Activated T-cell treated with anti-CD3 and anti-CD28 coated beads, Interleukin-2, amount 50 U/mL, for 72 hours (primary cell): ENCODE measurements at places on chromosomes 4 and X.

DNA sequence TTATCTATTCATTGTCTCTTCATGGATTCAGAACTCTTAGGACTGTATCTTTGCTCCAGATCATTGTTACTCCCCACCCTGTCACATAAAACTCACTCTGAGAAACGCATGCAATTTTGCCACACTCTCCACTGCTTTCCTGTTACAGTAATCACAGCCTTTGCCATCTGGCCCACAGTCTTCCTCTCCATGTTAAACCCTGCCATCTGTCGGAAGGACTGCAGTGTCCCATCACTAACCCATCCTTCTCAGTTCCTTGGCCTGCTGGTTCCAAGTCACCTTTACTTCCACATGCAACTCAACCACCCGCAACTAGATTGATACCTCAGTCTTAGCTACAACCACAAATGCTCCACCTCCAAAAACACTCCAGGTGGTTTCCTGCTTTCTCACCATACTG is 308.7 kb upstream of the FAM241A start:
- DNase-seq, result no peak

GRCh38 chr4:98485816-98486345 is 172.5 kb downstream of the TSPAN5 start:
- DNase-seq, result peak; percentile 17

DNA sequence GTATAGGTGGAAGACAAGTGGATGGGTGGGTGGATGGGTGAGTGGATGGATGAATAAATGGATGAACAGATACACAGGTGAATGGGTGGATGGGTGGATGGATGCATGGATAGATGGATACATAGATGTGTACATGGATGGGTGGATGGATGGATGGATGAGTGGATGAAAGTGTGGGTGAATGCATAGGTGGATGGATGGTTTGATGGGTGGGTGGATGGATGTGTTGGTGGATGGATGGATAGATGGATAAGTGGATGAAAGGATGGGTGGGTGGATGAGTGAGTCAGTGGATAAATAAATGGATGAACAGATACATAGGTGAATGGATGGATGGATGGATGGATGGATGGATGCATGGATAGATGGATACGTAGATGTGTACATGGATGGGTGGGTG is 1.6 kb downstream of the CRLF2 start:
- DNase-seq, result no peak

- DNase-seq, result no peak
Measured at GRCh38 chrX:10798041-10798440, 177.7 kb upstream of the MID1 start.

GRCh38 chr4:1351854-1352566 is 5.0 kb downstream of the UVSSA start:
- DNase-seq, result peak; percentile 95
